ENCODE measurements at places on chromosomes 2 and 18.

DNA sequence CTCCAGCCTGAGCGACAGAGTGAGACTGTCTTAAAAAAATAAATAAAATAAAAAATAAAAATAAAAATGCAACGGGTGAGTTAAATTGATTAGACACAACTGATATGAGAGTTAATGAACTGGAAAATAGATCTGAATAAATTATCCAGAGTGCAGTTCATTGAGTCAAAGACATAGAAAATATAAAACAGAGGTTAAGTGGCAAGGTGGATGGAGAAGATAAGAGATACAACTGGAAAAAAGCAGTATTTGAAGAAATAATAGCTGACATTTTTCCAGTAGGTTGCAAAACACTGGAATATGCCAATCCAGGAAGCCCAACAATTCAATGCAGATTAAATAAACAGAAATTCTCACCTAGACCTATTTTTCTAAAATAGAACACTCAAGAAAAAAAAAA is 10.7 kb downstream of the CGREF1 start:
- no peak for DNase-seq

DNA sequence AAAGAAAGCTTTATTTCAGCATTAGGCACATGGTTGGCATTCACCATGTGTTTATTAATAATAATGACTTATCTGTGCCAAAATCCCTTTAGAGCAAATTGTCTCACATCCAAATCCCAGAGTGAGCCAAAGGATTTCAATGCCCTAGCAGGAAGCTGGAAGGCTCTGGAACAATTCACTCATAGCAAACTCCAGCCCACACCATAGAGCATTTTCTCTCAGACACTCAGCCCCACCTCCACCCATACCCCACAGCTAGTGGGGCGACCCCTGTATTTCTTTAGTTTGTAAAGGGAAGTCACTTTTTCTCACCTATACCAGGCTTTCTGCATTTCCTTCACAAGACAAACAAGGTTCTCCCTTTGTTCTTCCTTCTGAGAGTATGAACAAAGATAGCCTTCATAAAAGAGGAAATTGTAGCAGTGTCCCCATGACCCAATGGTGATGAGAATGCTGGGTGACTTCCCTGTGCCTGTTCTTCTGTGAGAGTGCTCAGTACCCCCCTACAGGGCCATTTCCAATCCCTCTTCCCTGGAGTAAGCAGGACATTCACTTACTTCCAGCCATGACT is 100.1 kb upstream of the APCDD1 start:
- peak; percentile 44 for DNase-seq

GRCh38 chr2:207160115-207160514 is 5.6 kb downstream of the KLF7 start:
- DNase-seq = no peak

GRCh38 chr2:40321016-40321623 is 130.8 kb downstream of the SLC8A1 start:
- no peak for DNase-seq

DNA sequence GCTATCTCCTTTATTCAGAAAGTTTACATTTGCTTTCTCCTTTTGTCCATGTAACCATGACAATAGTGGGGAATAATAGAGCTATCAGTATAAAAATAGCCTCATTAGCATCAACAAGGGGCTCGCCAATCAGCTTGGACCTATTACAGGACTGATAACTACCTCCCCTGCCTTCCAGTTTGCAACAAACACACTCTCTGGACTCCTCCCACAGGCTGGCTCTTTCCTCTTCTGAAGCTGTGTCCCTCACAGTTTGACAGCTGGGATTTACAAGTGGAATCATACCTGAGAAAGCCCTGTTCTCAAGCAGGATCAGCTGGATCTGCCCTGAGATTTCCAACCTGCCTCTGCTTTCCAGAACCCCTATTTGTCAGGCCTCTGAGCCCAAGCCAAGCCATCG is 162.5 kb downstream of the GRB14 start:
- DNase-seq = no peak

DNA sequence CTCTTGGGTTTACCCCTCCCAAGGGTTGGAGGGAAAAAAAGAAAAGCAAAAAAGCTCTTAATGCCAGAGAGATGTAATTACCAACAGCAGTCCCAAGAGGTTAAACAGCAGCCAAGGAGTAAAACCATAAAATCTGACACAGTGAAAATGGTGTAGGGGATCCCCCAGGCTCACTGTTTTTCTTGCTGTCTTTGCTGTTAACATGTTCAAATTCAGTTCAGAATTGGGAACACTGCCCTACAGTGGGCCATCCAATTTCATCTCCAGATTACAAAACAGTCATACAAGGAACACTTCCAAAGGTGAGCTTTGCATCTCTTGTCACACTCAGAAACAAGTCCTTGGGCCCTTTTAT is 54.5 kb downstream of the PLEKHM3 start:
- DNase-seq = no peak

GRCh38 chr2:8851811-8852560 is 14.6 kb upstream of the KIDINS220 start:
- DNase-seq = no peak
